Testis (tissue), 5 donors: ENCODE measurements at places on chromosomes 16 and 17. TPM values are rescaled to one million over a fixed set of nuclear protein-coding genes. Genes with fewer than 3 reads are reported as not detected.

GRCh38 chr16:35533683-35534082 is 2074.3 kb downstream of the TP53TG3F start:
- no peak for DNase-seq

DNA sequence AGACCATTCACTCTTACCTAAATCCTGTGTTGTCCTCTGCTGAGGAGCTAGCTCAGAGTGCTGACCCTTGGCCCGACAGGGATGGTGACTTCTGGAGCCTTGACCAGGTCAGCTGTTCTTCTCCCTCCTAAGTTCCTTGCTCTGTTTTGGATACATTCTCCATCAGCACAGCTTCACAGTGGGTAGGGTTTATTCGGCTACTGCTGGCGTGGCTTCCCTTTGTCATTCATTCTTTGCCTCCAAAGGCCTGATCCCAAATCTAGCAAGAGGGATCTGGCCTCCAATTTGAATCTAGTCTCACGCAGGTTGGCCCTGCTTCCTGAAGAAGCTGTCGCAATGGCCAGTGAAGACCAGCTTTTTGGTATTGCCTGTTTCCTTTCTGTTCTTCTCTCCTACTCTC is 116.6 kb downstream of the SHISA9 start:
- DNase-seq: no peak

DNA sequence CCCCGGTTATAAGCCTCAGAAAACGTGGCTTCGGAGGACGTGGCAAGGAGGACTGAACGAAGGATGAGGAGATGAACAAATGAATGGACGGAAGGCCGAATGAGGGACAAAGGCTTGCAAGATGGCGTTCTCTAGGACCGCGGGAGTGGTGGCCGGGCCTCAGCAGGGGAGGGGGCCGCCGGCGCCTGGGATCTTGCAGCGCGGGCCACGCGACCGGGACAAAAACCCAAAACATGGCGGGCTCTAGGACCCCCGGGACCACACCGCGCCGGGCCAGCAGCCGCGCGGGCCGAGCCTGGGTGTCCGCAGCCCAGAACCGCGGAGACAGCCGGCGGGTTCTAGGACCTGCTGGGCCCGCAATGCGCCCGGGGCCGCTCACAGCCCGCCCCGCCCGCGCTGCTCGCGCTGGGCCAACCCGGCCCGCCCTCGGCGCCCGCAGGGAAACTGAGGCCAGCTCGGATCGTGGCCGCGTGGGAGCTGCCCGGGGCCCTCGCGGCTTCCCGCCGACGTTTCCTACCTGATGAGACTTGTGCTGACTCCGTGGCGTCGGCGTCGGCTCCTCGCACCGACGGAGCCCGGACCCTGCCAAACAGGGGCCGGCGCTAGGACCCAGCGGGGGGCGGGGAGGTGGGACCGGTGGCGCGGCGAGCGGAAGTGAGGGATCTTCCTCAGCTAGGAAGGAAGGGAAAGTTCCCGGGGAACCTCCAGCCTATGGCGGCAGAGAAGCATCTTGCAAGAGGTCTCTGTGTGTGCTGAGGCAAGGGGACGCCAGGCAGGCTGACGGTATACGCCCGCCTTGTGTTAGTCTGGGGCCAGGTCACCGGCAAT is 684 bp downstream of the ZNF668 start:
- DNase-seq: peak; percentile 97

DNA sequence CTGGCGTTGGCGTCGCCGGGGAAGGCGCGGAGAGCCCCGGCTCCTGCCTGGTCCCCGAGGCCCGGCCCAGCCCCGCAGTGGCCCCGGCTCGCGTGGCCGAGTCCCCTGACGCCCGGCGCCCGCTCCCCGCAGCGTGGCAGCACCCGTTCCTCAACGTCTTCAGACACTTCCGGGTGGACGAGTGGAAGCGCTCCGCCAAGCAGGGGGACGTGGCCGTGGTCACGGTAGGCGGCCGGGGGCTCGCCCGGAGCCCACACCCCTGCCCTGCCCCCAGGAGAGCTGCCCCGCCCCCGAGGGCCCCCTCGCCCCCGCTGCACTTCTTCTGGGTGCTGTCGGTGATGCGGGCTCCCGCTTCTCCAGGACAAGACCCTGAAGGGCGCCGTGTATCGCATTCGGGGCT is 466 bp downstream of the WDR90 start:
- DNase-seq: no peak

DNA sequence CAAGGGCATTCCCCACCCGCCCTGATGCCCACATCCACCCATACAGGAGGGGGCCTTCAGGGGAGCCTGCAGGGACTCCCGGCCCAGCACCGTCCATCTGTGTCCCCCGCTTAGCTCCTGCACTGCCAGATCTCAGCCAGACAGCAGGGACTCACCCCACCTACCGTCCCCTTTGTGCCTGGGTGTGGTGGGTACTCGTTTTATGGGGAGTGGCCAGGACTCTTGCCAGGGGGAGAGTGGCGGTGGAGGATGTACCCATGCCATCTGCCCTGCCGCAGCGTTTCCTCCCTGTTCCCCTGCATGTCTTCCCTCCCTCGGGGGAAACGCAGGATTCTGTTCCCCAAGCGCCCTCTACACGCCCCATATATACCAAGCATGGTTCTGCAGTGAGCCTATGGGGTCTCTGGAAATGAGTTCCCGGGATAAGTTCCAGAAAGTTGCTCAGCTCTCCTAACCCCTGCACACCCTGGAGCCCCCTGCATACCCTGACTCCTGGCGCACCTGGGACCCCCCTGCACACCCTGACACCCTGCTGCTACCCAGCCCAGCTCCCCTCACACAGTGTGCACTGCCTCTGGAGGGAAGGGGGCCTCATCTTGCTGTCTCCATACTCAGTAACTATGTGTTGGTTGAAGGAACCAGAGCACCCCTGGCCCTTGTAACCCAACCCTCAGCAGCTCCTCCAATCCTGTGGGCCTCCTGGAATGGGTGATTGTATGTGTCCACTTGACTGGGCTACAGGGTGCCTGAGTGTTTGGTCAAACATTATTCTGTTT is 4.2 kb upstream of the MAFG start:
- DNase-seq: no peak

The CDRT4 gene
- 30.2 TPM for total RNA-seq

DNA sequence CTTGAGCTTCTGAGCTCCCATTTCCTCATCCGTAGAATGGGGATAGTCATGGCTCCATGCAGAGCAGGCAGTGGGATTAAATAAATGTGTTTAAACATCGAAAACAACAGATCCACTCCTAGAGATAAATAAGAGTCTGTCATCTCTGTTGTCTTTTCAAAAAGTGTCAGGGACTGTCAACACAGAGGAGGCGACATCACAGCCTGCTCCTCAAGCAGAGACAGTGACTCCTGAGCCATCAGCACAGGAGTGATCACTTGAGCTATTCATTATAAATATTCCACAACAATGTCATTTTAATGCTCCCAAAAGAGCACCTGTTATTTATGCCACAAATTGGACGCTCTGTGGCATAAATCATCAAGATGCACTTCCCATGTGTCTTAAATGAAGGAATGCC is 605.6 kb upstream of the CDH5 start:
- DNase-seq: no peak

DNA sequence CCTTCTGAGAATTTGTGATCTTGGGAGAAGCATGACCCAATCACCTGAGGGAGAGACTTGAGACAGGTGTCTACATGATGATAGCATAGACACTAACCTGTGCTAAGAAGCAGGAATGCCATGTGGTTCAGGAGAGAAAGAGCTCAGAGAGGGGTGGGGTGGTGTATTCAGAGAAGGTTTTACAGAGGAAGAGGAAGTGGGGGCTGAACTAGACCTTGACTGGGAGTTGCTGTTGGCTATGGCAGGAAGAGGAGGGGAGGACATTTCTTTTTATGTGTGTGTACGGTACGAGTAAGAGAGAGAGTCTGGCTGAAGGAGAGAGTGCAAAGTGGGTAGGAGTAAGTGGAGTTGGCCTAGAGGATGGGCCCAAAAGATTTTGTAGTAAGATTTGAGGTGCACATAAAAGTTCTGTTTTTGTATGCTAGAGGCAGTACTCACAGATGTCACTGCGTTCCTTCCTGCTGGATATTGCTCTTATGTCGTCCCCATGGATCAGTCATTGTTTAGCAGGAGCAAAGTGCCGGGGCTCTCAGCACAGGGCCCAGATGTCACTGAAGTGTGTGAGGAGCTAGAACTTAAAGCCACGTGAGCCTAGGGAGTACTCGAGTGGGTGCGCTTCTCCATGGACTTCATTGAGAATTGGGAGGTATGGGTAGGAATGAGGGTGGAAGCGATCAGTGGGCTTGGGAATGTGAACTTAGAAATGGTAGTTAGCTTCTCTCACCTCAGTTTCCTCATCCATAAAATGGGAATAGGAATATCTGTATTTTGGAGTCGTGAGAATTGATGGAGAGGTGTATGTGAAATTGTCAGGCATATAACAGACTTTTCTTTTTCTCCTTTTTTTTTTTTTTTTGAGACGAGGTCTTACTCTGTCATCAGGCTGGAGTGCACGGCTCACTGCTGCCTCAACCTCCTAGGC is 22.1 kb downstream of the SLC7A6 start:
- no peak for DNase-seq
